ENCODE measurements at places on chromosomes 7 and 10.

- H3K4me1 ChIP-seq = peaks cover 25% of the 10 kb centered on the region
- H3K36me3 ChIP-seq = peaks cover 27% of the 10 kb centered on the region
- no peak overlapping the region for H3K4me3 ChIP-seq
- H3K27ac ChIP-seq = peak overlapping the region; percentile 46
- DNase-seq = no peak
Measured at GRCh38 chr10:35559416-35559815, 45.7 kb upstream of the GJD4 start.

- no peak overlapping the region for H3K27ac ChIP-seq
- H3K27me3 ChIP-seq = no peaks in the 10 kb centered on the region
- H3K4me3 ChIP-seq = no peak overlapping the region
- H3K4me1 ChIP-seq = no peaks in the 10 kb centered on the region
- DNase-seq = no peak
- H3K36me3 ChIP-seq = no peaks in the 10 kb centered on the region
Measured at GRCh38 chr7:154178895-154179294, 126.7 kb downstream of the DPP6 start.

GRCh38 chr7:67823345-67823744 is 826.7 kb downstream of the TYW1 start:
- no peaks in the 10 kb centered on the region for H3K27me3 ChIP-seq
- DNase-seq = no peak
- H3K4me3 ChIP-seq = no peak overlapping the region
- no peak overlapping the region for H3K27ac ChIP-seq

- DNase-seq = no peak
- H3K27me3 ChIP-seq = no peaks in the 10 kb centered on the region
- H3K4me3 ChIP-seq = no peak overlapping the region
- H3K36me3 ChIP-seq = no peaks in the 10 kb centered on the region
Measured at GRCh38 chr7:80647436-80647835, 9.0 kb downstream of the CD36 start.

DNA sequence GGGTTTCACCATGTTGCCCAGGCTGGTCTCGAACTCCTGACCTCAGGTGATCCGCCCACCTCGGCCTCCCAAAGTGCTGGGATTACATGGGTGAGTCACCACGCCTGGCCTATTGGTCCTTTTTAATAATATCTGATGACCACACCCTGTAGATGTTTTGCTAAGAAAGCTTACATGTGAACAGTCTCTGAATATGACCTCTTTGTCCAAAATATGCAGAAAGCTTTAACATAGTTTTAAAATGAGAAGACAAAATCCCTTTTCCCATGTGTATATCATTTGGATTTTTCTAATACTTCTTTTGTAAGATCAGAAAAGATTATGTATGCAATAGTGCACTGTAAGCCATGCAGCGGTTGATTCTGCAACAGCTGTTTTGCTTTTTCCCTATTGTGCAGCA is 38.5 kb downstream of the MCU start:
- H3K27me3 ChIP-seq = no peaks in the 10 kb centered on the region
- H3K36me3 ChIP-seq = peaks cover 4% of the 10 kb centered on the region
- no peak overlapping the region for H3K27ac ChIP-seq

DNA sequence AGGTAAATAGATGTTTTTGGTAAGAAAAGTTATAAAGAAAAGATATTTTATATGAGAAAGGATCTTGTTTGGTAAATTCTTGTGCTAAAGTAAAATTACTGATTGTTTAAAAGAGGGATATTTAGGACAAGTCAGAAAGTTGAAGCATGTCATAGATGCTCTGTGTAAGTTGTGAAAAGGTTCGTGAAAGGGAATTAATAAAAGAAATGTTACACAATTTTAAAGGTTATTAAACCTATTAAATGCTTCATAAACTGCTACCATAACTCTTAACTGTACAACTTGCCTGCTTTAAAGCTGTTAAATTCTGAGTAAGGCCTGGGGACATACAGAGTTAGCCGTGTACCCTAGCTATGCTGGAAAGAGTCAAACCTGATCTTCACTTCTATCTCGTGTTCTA is 634.1 kb downstream of the ACTR3B start:
- H3K4me3 ChIP-seq = no peak overlapping the region
- H3K27ac ChIP-seq = no peak overlapping the region
- H3K36me3 ChIP-seq = no peaks in the 10 kb centered on the region
- DNase-seq = no peak
- no peaks in the 10 kb centered on the region for H3K27me3 ChIP-seq
- H3K4me1 ChIP-seq = no peaks in the 10 kb centered on the region

GRCh38 chr7:93092757-93093370 is 24.9 kb downstream of the SAMD9 start:
- no peak overlapping the region for H3K4me3 ChIP-seq
- H3K27me3 ChIP-seq = peaks cover 11% of the 10 kb centered on the region
- no peak for DNase-seq

DNA sequence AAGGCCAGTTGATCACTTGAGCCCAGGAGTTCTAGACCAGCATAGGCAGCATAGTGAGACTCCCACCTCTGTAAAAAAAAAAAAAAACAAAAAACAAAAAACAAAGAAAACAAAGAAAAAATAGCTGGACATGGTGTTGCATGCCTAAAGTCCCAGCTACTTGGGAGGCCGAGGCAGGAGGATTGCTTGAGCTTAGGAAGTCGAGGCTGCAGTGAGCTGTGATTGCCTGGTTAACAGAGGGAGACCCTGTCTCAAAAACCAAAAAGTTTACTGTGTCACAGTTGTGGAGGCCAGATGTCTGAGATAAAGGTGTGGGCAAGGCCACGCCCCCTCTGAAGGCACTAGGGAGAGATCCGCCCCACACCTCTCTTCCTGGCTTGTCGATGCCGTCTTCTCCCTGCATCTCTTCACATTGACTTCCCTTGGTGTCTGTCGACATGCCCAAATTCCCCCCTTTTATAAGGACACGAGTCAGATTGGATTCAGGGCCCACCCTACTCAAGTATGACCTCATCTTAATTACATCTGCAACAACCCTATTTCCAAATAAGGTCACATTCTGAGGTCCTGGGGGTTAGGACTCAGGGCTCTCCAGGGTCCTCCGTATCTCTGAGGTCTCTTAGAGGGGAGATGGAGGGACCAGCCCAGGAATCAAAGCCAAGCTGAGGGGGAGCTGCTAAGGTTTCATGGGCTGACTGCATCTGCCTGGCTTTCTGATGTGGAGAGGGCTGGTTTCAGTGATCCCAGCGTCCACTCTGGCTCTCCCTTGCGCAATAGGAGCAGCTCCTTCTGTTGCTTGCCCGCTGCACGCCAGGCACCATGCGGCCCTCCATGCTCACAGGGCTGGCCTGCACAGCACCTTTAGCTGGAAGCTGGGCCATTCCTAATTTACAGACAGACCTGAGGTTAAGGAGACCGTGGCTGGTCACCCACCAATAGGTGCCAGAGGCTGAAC is 23.1 kb downstream of the AGAP3 start:
- H3K4me3 ChIP-seq = no peak overlapping the region
- peaks cover 7% of the 10 kb centered on the region for H3K4me1 ChIP-seq
- H3K27me3 ChIP-seq = no peaks in the 10 kb centered on the region
- no peak for DNase-seq
- no peaks in the 10 kb centered on the region for H3K36me3 ChIP-seq
- no peak overlapping the region for H3K27ac ChIP-seq

DNA sequence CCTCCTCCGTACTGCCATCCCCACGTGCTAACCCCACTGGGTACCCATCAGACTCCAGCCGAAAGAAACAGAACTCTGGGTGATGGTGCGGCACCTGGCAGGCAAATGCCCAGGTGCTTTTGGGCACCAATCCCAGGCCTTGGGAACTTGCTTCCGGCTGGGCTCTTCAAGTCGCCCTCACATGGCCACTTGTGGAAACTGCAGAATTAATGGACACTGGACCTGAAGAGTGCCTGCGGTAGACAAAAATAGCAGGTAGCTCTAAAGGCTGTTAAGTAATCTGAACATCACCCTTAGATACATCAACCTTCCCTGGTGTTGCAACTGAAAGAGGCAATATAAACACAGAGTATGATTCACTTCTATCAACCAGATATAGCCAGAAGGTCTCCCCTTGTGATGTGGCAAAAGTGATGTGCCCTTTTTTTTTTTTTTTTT is 644.4 kb downstream of the GRM8 start:
- no peak overlapping the region for H3K4me3 ChIP-seq
- H3K4me1 ChIP-seq = no peaks in the 10 kb centered on the region

- H3K36me3 ChIP-seq = peaks cover 9% of the 10 kb centered on the region
- peaks cover 39% of the 10 kb centered on the region for H3K4me1 ChIP-seq
- no peak for DNase-seq
Measured at GRCh38 chr7:106110885-106111654, 1.0 kb downstream of the SYPL1 start.

- peaks cover 2% of the 10 kb centered on the region for H3K36me3 ChIP-seq
- no peak overlapping the region for H3K4me3 ChIP-seq
- H3K4me1 ChIP-seq = peaks cover 8% of the 10 kb centered on the region
- H3K27me3 ChIP-seq = no peaks in the 10 kb centered on the region
- DNase-seq = no peak
Measured at GRCh38 chr10:60479305-60480020, 89.8 kb upstream of the ANK3 start.

DNA sequence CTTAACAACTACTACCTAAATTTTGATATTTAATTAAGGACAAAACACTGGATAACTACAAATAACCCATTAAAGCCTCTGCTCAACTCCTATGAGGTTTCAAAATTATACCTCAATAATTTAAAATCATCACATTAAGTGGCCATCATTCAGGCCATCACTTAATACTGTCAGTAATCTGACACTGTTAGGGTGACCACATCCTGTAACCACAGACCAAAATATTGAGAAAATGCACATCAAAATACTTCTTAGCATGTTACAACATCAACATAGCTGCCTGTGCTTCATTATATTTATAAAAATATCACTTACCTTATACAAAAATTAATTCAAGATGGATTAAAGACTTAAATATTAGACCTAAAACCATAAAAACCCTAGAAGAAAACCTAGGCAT is 23.3 kb downstream of the SEM1 start:
- H3K27ac ChIP-seq = no peak overlapping the region
- H3K4me1 ChIP-seq = peaks cover 13% of the 10 kb centered on the region
- H3K4me3 ChIP-seq = no peak overlapping the region
- DNase-seq = no peak
- H3K36me3 ChIP-seq = peaks cover 41% of the 10 kb centered on the region

DNA sequence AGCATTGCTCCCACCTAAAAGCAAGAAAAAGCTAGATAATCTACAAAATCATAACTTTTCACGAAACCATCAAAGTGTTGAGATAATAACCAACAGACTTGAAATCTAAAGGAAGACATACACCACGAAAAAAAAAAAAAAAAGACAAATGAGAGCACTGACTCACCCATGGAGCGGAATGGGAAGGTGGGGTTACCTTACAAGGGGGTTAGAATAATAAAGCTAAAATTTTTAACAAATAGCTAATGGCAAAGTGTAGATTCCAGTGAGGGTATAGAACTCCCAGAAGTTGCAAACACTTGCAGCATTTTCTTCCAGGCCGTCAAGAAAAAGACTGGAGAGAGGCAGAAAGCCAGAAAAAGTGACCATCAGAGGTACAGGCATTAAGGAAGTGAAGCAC is 27.2 kb downstream of the IPMK start:
- H3K27ac ChIP-seq = no peak overlapping the region
- H3K4me3 ChIP-seq = no peak overlapping the region
- H3K4me1 ChIP-seq = peaks cover 29% of the 10 kb centered on the region
- H3K27me3 ChIP-seq = no peaks in the 10 kb centered on the region
- DNase-seq = no peak

- peaks cover 7% of the 10 kb centered on the region for H3K4me1 ChIP-seq
- H3K36me3 ChIP-seq = no peaks in the 10 kb centered on the region
- no peak for DNase-seq
- no peak overlapping the region for H3K4me3 ChIP-seq
- peak overlapping the region; percentile 45 for H3K27ac ChIP-seq
Measured at GRCh38 chr10:4059471-4060138, 274.6 kb upstream of the KLF6 start.

DNA sequence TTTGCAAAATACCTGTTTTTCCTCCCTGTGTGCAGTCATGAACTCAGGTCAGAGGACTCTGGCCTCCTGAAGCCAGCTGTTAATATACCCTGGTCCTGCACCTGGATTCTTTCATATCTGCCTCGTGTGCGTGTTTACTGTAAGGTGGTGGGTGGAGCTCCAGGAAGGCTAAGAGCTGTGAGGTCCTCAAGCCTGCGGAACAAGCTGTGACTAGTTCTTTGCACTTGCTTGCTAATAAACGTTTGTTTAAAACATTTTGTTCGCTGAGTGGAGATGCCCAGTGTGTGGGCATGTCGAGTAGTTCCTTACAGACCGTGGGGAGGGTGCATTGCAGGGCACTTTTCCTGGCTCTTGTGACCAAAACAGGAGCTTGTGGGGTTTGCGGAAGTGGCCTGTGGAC is 139.0 kb downstream of the DOCK1 start:
- no peaks in the 10 kb centered on the region for H3K27me3 ChIP-seq
- H3K27ac ChIP-seq = no peak overlapping the region
- no peaks in the 10 kb centered on the region for H3K4me1 ChIP-seq
- no peak overlapping the region for H3K4me3 ChIP-seq
- no peaks in the 10 kb centered on the region for H3K36me3 ChIP-seq

- no peaks in the 10 kb centered on the region for H3K36me3 ChIP-seq
- no peak for DNase-seq
- H3K4me1 ChIP-seq = peaks cover 5% of the 10 kb centered on the region
- H3K4me3 ChIP-seq = no peak overlapping the region
Measured at GRCh38 chr10:32253821-32254220, 93.1 kb downstream of the EPC1 start.

GRCh38 chr7:20021066-20021465 is 196.1 kb downstream of the MACC1 start:
- no peak for DNase-seq
- H3K27me3 ChIP-seq = no peaks in the 10 kb centered on the region
- H3K27ac ChIP-seq = no peak overlapping the region
- no peaks in the 10 kb centered on the region for H3K36me3 ChIP-seq
- no peak overlapping the region for H3K4me3 ChIP-seq
- peaks cover 29% of the 10 kb centered on the region for H3K4me1 ChIP-seq

- H3K4me1 ChIP-seq = peaks cover 32% of the 10 kb centered on the region
- peaks cover 3% of the 10 kb centered on the region for H3K36me3 ChIP-seq
- no peaks in the 10 kb centered on the region for H3K27me3 ChIP-seq
- H3K27ac ChIP-seq = peak overlapping the region; percentile 47
- H3K4me3 ChIP-seq = no peak overlapping the region
Measured at GRCh38 chr10:33133557-33133956, 175.5 kb upstream of the ITGB1 start.

DNA sequence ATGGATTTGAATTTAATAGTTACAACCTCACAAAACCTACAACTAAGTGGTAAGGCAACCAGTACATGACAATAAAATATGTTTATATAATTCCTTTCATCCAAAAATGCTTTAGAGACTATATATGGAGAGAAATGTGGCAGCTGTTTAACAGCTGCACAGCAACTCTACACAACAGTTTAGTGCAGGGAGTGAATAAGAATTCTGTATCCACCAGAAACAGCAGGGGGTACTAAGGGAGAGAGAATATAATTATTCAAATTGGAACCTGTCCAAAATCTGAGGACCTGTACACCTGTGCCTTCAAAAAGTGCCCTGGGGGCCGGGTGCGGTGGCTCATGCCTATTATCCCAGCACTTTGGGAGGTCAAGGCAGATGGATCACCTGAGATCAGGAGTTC is 49.6 kb downstream of the POLL start:
- H3K27me3 ChIP-seq = no peaks in the 10 kb centered on the region
- H3K36me3 ChIP-seq = peaks cover 19% of the 10 kb centered on the region
- no peaks in the 10 kb centered on the region for H3K4me1 ChIP-seq
- H3K4me3 ChIP-seq = no peak overlapping the region
- no peak overlapping the region for H3K27ac ChIP-seq

All from memory B cell (primary cell).